ENCODE measurements at places on chromosomes 16 and 17.

DNA sequence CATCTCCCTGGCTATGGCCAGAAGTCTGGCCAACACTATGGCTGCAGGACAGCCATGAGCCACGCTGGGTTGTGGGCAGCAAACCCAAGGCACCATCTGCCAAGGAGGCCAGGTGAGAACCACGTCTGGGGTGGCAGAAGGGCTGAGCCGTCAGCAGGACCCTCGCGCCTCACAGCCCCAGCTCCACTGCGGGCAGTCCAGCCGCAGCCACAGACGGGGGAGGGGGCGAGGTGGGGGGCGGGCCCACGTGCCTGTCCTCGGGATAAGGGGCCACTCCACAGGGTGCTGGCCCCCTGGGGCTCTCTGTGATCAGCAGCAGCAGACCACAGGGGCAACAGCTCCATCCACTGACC is 6.5 kb upstream of the BAIAP2 start:
- DNase-seq = no peak

DNA sequence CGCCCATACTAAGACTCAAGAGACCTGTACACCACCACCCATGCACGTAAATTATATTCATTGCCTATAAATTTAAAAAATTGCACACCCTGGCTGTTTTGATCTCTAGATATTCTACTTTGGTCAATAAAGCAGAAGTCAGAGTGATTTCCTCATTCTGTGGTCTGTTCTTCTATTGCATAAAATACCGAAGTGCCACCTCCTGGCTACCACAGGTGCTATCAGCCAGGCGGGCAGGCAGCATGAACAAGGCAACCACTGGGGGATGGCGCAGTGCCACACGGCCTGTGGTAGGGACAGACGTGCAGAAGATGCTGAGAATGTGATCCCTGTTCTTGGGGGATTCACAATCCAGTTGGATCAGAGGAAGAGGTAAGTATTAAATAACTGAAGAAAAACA is 122.3 kb downstream of the CDK5R1 start:
- DNase-seq = peak; percentile 51

DNA sequence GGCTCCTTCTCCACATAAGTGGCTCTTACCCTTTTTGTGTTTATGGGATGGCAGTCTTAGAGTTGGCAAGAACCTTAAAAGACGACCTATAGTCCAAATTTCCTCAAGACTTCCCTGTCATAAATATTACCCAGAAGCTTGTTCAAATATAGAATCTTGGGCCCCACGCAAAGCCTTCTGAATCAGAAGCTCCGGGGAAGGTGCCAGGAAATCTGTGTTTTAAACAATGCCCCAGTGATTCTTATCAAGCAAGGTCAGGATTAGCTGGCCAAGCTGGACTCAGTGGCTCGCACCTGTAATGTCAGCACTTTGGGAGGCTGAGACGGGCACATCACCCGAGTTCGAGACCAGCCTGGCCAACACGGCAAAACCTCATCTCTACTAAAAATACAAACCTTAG is 85.7 kb downstream of the TIMM22 start:
- DNase-seq = peak; percentile 54

DNA sequence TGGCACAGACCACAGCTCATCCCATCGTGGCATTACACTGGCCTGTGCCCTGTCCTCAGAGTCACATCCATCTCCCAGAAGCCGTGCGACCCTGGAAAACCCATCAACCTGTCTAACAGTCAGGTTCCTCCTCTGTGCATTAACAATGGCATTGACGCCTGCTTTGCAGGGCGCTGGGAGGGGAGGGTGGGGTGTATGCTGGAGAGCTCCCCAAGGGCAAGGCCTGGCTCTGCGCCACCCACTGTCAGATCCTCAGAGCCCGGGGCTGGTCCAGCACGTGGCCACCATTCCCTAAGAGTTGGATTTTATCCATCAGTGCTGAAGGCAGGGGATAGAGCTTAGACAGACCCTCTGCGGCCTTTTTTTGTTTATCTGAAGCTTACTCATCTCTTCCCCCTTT is 28.7 kb downstream of the NOS2 start:
- no peak for DNase-seq

DNA sequence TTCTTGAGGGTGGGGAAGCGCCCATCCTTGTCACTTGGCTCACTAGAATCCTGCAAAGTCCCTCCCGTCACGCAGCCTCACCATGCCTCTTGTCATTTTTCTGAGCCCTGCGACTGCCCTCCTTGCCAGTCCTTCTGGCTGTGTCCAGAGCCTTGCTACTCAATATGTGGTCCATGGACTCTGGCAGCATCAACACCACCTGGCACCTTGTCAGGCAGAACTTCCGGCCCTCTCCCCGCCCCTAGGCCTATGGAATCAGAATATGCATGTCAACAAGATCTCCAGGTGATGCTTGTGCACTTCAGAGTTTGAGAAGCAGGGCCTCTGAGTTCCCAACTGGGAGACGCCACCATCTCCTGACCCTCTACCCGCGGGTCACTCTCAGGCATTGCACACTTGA is 12.1 kb downstream of the PIMREG start:
- no peak for DNase-seq

DNA sequence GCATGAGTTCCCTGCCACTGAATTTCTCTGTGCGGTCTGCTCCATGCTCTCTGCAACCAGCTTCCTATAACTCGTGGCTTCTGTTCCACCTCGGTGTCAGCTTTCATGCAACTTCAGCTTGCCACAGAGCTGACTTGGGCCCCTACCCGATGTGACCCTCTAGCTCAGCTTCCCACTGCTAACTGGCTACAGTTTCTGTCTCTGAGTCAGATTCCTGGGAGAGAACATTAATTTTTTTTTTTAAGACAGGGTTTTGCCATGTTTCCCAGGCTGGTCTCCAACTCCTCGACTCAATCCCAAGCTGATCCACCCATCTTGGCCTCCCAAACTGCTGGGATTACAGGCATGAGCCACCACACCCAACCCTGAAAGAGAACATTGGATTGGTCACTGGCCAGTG is 35.5 kb upstream of the PSMD7 start:
- DNase-seq = no peak

- peak; percentile 78 for DNase-seq
Observed at GRCh38 chr16:47925811-47926460, 229.9 kb downstream of the ABCC12 start.

DNA sequence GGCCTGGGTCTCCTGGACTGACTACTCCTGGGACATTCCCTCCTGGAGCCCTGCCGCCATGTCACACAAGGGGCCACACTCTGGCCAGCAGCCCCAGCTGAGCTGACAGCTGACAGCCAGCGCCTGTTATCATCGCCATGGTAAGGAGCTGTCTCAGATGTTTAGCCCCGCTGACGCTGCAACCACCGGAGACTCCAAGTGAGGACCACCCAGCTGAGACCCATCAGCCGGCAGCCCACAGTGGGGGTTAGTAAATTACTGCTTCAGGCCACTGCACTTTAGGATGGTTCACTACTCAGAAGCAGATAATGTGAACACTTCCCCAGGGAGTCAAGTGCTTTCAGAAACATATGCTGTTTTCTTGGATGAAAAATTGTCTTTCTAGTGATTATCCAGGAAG is 14.6 kb upstream of the SPHK1 start:
- DNase-seq = no peak

- DNase-seq = no peak
Observed at GRCh38 chr16:53094013-53094630, 39.3 kb downstream of the CHD9 start.
